T-helper 1 cell treated with Interleukin-12 subunit alpha and Interleukin-12 subunit beta and Interleukin-4 antibody, amounts not matched to agents 30 ng/mL and 1 ng/mL, for 36 hours (primary cell): ENCODE measurements at places on chromosomes 12 and 14. TPM values are rescaled to one million over a fixed set of nuclear protein-coding genes. Genes with fewer than 3 reads are reported as not detected.

The FAM90A1 gene
- 0.07 TPM in 1 of 2 replicates, not detected in the other for total RNA-seq

The KCNH3 gene
- total RNA-seq: 0.71 and 0.83 TPM in 2 replicates

The TRIM9 gene
- 0.22 TPM in 2 replicates for total RNA-seq

The SOAT2 gene
- total RNA-seq: not detected in 2 replicates

The DNAAF2 gene
- total RNA-seq: 6.3 and 7.3 TPM in 2 replicates

The RDH5 gene
- total RNA-seq: 14.6 and 16.2 TPM in 2 replicates

The CCNB1IP1 gene
- 24.0 and 24.5 TPM in 2 replicates for total RNA-seq

The CLEC9A gene
- not detected in 2 replicates for total RNA-seq

The KRT73 gene
- total RNA-seq: 0.61 and 0.78 TPM in 2 replicates

The IGFBP6 gene
- not detected in 2 replicates for total RNA-seq

The ARID4A gene
- total RNA-seq: 28.1 and 31.6 TPM in 2 replicates

The NXPH4 gene
- 0.37 and 0.56 TPM in 2 replicates for total RNA-seq

The SPIC gene
- not detected in 2 replicates for total RNA-seq

The OTX2 gene
- not detected in 2 replicates for total RNA-seq

The DBX2 gene
- not detected in 2 replicates for total RNA-seq
